ENCODE measurements at places on chromosomes 7 and 10.

DNA sequence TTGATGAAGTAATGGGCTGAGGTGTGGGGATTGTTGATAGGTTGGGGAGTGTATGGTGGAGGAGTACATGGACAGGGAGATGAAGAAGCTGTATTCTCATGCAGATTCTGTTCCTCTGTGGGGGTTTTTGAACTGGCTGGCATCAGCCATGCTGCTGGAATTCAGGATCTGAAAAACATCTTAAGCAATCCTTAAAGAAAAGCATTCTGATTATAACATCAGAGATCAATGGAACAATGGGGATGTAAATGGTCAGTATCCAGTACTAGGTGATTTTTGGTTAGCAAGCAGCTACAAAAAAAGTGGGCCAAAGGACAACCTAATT lies 247.5 kb upstream of the GALNT17 start:
- DNase-seq: no peak

DNA sequence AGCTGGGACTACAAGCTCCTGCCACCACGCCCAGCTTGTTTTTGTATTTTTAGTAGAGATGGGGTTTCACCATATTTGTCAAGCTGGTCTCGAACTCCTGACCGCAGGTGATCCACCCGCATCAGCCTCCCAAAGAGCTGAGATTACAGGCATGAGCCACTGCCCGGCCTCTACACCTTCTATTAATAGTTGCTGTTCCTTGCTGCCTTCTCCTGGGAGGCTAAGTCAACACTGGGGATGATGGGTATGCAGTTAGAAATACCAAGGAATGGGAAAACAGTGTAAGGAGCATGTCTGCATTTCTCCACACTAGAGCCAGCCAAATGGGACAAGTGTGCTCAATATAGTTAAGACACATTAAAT lies 97.3 kb upstream of the PDLIM1 start:
- no peak for DNase-seq

GRCh38 chr10:99730026-99730425 lies 1.9 kb downstream of the COX15 start:
- DNase-seq: no peak

DNA sequence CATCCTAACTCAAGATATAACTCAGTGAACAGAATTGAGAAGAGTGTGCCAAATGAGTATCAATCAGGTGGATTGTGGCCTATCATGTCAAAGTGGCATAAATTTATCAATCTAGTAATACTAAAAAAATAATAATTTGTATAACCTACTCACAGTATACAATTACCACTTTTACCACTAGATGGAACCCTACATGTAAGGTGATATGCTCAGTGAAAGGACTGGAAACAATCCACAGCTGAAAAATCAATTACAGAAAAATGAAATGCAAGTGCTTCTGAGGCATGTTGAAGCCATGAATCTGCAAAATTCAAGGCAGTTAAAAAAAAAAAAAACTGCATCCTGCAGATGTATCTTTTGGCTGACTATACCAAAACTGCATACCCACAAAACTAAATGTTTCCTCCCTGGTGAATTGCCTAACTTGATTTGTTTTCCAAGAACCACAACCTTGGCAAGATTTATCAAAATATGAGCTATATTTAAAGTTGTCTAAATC lies 13.9 kb downstream of the ARHGAP19 start:
- no peak for DNase-seq
